Skin of body (tissue), 3 donors: ENCODE measurements at places on chromosomes 5 and 9. TPM values are rescaled to one million over a fixed set of nuclear protein-coding genes. Genes with fewer than 3 reads are reported as not detected.

Gene TTC23L
- total RNA-seq = 0.79 TPM

DNA sequence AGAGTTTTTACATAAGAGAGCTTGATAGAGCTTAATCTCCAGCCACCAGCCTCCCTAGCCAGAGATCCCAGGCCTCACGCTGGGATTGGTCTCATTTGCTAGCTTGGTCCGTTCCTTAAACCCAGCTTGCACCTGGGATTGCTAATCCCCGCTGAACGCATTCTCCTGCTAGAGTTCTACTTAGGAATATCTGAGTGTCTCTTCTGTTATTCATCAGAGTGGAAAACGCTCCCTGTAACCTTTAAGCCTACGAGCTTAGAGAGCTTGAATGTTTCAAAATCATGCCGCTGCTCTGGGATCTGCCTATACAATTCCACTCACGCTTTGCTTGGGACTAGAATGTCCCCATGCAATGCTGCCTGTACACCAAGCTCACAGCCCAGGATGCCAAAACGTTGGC lies 201.8 kb downstream of the NSG2 start:
- no peak for DNase-seq

GRCh38 chr5:132013711-132014110 lies 2.3 kb upstream of the ACSL6 start:
- no peak for DNase-seq

DNA sequence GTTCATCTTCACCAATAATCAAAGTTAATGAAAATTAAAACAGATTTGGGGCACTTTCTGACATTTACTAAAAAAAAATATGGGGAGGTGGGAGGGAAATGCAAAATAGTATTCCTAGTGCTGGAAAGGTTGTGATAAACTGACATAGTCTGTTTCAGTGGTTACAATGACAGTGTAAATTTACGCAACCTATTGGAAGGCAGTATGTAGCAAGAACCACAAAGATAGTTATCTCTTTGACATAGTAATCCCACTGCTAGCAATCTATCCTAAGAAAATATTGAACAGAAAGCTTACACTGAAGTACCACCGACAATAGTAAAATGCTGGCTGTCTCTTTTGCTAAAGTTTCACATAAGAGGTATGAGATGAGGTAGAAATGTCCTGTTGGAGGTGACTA lies 15.1 kb upstream of the EPB41L4B start:
- no peak for DNase-seq

Gene TAF11L10
- total RNA-seq = not detected

GRCh38 chr9:88378317-88378716 lies 9.9 kb upstream of the SPIN1 start:
- DNase-seq = no peak

DNA sequence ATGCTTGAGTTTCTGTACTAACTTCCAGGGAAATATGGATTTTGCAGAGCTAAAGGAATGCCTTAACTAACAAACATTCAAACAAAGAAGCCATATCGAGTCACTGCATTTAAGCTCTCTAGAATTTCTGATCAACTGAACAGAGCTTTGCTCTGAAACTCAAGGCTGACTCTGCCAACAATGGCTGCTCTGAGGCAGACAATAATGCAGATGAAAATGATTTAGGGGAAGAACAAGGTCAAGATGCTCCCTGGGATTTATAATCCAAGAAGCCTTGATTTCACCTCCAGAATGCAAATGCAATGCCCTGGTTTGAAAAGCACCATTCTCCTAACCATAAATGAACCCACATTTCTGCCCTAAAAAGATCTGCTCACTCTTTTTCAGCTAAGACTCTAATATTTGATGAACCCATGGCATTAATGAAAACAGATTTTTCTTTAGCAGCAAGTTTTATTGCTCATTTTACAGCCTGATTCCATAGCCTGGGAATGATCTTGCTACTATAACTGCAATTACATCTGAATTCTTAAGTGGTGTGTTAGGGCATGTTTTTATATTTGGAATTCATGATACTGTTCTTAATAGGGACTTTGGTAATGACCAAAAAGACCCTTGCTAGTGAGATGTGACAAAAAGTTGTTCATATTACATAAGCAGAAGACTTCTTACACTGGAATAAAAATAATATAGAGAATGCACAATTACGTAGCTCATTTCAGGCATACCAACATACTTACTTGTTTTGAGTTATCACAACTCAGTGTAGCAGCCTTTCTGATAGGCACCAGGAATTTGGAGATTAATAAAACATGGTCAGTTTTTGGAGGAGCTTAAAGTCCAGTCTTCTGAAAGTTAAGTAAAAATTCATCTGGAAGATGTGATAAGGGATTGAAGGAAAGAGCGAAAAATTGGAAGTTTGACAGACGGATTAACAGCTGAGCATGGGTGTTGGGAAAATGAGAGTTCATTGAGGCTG lies 169.4 kb downstream of the TRPM3 start:
- DNase-seq = no peak

DNA sequence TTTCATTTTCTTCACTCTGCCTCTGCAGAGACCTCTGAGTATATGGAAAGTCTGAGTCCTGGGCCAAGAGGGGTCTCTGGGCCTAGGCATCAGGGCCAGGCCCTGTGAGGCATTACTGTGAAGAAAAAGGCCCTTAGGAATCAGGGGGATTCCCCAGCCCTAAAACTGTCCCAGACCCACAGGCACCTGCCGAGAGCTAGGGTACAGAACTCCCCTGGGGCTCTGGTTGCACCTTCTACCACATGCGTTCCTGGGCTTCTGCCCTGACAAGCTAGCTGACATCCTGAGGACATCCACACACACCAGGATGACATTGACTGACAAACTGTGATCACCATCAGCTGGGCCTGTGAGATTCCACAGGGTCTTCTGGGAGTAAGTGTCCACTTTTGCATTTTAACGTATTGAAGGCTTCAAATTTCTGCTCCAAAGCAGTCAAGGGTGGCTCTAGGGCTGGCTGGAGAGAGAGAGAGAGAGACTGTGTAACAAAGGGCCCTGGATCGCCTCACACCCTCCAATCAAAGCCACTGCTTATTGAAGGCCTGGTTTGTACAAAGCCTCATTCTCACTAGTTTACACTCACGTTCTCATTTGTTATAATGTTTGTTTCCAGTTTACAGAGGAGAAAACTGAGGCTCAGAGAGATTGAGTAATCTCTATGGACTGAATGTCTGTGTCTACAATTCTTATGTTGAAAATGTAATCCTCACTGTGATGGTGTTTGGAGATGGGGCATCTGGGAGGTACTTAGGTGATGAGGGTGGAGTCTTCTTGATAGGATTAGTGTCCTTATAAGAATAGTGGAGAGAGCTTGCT lies 45.1 kb downstream of the TGFBI start:
- no peak for DNase-seq

GRCh38 chr9:79551586-79551985 lies 20.2 kb upstream of the TLE4 start:
- DNase-seq = no peak

Gene C9
- 0.10 TPM for total RNA-seq

DNA sequence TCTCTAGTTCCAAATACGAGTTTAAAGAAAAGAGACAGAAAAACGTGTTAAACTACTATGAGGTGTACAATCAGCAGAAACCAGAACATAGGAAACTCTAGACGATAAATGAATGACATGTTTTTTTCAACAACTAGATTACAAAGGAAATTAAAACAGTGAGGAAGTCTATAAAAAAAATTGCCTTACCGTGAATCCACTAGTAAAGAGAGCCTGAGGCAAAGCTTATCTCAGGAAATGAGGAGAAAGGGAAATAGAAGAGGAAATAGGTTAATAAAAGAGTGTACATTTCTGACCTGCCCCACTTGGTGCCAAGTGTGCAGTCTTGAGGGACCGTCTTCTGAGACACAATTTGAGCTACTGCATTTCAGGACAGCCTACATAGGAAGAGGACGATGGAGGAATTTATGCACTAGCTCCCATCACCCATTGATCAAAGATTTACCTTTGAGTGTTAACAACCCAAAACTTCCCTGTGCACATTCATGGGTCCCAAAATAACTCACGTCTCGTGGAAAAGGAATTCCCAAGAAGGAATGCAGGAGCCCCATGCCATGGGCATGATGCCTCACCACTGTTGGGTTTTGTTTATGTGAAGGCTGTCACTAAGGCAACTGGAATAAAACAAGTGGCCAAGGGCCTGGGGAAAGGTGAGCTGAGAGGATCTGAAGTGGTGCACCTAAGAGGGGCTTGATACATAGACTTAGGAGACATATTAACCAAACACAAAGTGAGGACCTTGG lies 53.6 kb upstream of the SLC1A3 start:
- DNase-seq = no peak

Gene CTNND2
- total RNA-seq = 1.4 TPM

DNA sequence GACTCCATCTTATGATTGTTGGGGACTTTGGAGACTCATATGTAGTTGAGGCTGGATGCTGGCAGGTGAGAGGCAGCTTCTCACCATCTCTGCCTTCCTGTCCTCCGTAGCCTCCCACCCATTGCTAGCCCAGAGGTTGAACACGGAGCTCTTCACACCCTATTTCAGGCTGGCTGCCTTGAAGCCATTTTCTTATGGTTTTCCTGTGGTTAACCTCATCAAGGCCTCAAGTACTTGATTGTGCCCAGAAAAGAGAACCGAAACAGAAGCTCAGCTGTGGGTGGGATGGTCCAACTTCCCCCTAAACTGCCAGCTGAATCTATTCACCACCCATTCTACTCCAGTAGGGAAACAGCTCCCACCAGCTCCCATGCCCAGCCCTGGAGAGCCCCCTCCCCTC lies 102.9 kb downstream of the LIFR start:
- no peak for DNase-seq

Gene HTR1A
- not detected for total RNA-seq

Gene SLC45A2
- 0.39 TPM for total RNA-seq

Gene GDNF
- total RNA-seq = 2.7 TPM

DNA sequence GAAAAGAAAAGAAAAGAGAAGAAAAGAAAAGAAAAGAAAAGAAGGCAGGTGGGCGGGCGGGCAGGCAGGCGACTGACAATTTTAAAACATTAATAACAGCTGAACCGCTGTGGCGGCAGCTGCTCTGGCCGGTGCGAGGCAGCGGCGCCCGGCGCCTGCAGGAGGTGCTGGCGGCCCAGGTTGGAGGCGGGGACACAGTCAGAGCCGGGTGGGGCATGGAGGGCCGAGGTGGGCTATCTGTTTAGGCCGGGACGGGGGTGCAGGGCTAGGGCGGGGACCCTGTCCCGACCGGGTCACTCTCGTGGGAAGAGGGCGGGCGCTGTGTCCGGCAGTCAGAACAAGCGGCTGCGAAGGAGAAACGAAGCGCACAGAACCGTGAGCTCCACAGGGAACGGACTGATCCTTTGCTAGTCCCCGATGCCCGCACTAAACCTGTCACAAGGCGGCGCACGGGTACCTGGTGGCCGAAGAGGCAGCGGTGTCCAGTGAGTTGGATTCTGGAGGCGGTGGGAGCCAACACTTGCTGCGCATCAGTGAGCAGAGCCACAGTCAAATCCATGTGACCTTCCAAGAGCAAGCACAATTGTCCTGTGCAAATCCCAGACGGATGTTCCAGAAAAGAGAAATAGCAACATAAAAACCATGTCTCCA lies 13.6 kb upstream of the ALDOB start:
- DNase-seq = no peak

- no peak for DNase-seq
Measured at GRCh38 chr5:127013407-127013806, 17.0 kb downstream of the MARCHF3 start.

- no peak for DNase-seq
Measured at GRCh38 chr5:148457183-148457620, 73.4 kb downstream of the FBXO38 start.

GRCh38 chr5:62283861-62284260 lies 22.1 kb upstream of the KIF2A start:
- no peak for DNase-seq

DNA sequence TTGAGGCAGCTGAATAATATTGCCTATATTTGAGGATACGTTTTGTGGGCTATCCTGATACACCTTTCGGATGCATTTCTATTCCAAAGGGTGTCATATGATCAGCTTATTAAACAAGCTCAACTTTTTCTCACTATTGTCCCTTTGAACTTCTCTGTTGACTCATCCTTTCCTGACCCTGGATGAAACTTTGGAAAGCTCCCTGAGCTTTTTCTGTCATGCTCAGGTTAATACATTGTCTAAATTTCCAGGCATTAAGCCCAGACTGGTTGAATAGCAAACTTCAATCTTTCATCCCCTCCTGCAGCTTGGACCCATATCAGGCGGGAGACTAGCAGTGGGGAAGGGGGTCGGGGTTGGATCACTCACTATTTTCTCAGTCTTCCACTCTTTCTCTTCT lies 104.9 kb upstream of the PTPN3 start:
- no peak for DNase-seq

Gene ANKHD1
- total RNA-seq = 132 TPM

Gene GKAP1
- 5.6 TPM for total RNA-seq

DNA sequence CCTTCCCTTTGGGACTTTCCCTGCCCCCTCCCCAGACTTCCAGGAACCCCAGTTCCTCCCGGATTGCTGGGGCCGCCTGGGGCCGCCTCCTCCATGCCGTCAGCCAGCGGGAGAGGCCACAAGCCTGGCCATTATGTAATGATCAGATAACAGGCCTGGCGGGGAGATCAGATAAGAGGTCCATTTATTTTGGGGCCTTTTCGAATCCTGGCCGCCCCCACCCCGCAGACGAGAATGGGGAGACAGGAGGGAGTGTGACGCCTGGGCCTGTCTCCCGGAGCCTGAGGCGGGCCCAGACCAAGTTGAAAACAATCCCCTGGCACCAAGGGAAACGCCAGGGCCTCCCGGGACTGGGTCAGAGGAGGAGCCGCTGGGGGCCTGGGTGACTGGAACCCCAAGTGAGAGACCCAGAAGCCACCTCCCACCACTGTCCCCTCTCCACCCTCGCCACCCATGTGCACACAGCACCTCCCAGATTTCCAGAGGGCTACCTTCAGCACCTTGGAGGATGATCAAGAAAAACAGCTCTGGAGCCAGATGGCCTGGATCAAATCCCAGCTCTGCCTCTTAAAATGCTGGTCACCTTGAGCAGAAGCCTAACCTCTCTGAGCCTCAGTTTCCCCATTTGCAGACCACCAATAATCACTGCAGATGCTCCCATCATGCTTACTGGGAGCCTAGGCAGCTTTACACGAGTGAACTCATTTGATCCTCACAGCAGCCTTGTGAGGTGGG lies 7.8 kb downstream of the ENG start:
- no peak for DNase-seq

Gene MYORG
- 2.6 TPM for total RNA-seq

DNA sequence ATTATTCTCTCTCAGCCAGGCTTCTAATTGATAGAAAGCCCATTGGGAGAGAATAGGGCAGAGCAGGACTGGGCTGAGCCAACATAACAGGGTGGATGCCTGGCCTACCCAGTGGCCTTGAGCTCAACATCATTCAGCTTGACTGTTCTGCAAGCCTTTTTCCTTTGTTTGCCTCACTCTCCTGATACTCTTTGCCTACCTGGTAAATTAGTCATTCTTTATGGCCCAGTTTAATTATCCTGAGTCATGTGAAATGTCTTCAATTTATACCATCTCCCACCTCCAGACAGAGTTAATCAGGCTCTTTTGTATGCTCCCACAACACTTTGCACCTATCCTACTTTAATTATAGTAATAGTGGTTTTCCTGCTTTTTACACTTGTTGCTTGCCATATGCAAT lies 13.6 kb downstream of the GLRA1 start:
- DNase-seq = no peak

DNA sequence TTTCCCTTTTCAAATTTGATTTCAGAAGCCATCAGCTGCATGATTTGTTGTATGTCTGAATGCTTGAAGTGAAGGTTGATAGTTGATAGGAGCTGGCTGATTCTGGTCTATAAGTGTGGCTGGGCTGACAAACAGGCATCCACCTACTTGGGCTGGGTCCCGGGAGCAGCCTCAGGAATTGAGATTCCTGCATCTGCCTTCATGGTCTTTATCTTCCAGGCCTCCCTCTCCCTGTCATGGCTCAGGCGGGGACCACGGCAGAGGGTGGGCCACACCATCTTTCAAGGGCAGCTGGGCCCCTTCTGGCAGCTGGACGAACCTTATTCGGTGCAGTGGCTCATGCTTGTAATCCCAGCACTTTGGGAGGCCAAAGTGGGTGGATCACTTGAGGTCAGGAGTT lies 55.9 kb downstream of the ROPN1L start:
- no peak for DNase-seq
